ENCODE measurements at places on chromosomes 2 and 18. TPM values are rescaled to one million over a fixed set of nuclear protein-coding genes. Genes with fewer than 3 reads are reported as not detected.

DNA sequence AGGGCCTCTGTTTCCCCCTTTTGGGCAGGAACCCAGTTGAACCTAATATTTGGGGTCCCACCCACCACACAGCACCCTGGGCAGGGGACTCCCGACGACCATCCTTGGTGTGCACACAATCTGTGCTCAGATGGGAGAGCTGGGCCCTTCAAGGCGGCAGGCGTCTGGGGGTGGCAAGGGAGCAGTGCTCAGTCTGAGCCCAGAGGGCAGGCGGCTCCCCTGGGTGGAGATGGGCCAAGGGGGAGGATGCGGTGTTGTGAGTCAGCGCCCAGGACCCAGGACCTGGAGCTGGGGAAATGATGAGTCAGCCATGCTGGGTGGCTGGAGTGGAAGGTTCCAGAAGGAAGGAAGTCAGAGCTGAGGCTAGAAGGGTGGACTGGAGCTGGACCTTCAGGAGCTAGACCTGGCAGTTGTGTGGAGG is 3.8 kb downstream of the PROM2 start:
- DNase-seq, result no peak

FBXO15 gene
- not detected for total RNA-seq

CCNYL1 gene
- 30.9 TPM for total RNA-seq

GRCh38 chr2:75023666-75024455 is 65.4 kb downstream of the POLE4 start:
- no peak for DNase-seq

GRCh38 chr18:48765053-48765452 is 185.7 kb downstream of the SMAD7 start:
- DNase-seq, result no peak

SOWAHC gene
- 40.6 TPM for total RNA-seq

RNF152 gene
- 97.2 TPM for total RNA-seq

TIGD1 gene
- total RNA-seq, result 23.1 TPM

DNA sequence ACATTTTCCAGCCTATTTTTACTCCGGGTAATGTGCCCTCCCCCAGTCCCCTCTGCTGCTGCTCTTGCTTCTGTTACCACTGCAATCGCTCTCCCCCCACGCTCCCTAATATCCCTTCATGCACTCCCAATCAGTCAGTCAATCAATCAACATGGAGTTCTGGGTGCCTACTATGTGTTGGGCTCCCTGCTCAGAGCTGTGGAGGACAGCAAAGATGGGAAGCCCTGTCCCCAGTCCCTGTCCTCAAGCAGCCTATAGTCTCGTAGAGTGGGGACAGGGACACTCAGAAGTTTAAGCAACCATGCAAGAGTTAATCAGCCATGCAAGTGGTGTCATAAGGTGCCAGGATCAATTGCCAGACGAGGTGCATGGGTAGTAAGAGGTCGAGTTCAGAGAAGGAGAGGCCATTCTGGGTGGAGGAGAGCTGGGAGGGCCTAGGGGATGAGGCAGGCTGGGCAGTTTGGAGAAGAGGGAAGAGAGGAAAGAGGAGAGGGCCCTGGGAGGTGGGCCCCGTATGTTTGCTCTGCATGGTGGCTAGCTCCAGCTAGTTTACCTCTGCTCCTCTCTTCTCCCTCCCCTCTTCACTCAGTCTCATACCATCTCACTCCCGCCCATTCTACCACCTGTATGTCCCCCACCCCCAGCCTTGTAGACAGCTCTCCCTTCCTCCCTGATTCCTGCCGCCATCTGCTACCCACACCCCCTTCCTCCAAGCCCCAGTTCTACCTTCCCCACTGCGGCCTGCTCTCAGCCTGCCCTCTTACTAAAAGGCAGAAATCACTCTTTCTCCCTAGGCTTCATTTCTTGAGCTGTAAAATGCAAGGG is 3.9 kb downstream of the ASIC4 start:
- no peak for DNase-seq

Measured in transverse colon (tissue), 4 donors.